Hepatic stellate cell (primary cell): ENCODE measurements at places on chromosomes 6 and 20.

GRCh38 chr6:2749969-2750600, 637 bp downstream of the MYLK4 start:
- no peak for DNase-seq

DNA sequence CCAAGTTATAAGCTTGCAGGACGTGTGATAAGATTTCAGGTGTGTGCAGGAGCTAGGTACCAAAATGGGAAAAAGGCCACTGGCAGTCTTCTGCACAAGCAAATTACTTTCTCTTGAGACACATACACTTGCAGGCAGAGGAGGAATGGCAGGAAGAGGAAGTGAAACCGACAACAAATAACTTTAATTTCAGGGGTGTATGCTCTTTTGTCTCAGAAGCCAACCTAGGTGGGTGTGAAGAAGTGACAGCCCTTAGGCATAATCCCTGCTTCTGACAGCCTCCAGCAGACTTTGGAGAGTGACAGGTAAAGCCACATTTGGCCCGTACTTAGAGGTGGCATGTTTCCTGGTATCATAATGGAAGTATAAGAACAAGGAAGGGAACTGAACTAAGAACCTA, 118.8 kb upstream of the TRAF3IP2 start:
- no peak for DNase-seq

DNA sequence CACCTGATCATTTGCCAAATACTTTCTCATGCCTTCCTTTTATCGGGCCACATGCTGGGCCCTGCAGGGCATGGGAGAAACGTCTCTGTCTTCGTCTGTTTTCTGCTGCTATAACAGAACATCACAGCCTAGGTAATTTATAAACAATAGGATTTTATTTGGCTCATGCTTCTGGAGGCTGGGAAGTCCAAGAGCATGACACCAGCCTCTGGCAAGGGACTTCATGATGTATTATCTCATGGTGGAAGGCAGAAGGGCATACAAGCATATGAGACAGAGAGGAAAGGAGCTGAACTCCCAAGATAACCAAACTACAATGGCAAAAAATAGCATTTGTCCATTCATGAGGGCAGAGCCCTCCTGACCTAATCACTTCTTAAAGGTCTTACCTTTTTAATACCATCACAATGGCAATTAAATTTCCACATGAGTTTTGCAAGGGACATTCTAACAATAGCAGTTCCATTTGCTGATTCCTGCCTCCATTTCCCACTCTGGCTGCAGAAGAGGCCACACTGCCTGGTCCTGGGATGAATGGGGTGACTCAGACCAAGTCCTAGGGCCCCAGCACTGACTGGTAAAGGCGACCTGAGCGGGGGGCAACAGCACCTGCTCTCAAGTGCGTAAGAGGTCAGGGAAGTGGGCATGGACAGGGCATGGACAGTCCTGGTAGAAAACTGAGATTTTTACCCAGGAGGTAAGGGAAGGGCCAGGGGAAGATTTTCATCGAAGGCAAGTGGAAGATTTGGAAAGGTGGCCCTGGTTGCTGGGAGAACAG, 5.1 kb upstream of the ZBP1 start:
- no peak for DNase-seq

- DNase-seq = no peak
These were observed 9.6 kb downstream of the ERGIC3 start for GRCh38 chr20:35551503-35551902.

DNA sequence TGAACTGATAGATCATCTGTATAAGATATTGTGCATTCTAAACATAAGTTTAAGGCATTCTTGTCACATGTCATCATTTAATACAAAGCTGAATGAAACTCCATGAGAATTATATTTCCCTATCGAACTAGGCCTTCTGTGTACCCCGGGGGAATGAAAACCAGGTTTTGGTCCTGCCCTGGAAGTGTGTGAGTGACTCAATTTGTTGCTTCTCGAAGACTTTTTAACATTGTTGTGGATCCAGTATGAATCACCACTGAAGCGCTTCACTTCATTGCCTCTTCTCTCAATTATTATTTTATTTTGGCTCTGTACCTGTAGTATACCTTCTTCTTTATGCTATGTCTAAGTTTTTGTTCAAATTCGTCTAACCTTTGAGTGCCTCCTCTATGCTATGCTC, 150.8 kb downstream of the GRIK2 start:
- no peak for DNase-seq

GRCh38 chr20:63577317-63577894, 3.4 kb upstream of the HELZ2 start:
- no peak for DNase-seq

GRCh38 chr20:62439218-62439617, 11.9 kb upstream of the RBBP8NL start:
- DNase-seq = no peak

DNA sequence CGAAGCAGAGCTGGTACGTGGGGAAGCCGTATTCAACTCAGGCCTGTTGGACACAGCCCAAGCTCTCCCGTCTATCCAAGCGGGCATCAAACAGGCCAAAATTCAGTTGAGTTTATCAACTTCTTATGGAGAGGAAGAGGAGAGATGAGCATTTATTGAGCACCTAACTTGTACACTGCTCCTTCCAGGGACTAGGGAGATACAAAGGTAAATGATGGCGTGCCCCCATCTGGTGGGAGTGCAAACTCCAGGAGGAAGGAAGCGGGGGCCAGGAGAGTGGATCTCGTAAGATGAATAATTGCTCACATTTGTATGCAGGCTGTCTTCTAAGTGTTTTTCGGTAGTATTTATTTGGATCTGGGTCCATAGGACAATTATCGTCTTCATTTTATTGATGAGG, 146.6 kb downstream of the SOBP start:
- no peak for DNase-seq

- DNase-seq = peak; percentile 9
These were observed 378.8 kb downstream of the QKI start for GRCh38 chr6:163793011-163793983.

- DNase-seq = no peak
These were observed 1026.6 kb downstream of the EYS start for GRCh38 chr6:64680446-64680845.

DNA sequence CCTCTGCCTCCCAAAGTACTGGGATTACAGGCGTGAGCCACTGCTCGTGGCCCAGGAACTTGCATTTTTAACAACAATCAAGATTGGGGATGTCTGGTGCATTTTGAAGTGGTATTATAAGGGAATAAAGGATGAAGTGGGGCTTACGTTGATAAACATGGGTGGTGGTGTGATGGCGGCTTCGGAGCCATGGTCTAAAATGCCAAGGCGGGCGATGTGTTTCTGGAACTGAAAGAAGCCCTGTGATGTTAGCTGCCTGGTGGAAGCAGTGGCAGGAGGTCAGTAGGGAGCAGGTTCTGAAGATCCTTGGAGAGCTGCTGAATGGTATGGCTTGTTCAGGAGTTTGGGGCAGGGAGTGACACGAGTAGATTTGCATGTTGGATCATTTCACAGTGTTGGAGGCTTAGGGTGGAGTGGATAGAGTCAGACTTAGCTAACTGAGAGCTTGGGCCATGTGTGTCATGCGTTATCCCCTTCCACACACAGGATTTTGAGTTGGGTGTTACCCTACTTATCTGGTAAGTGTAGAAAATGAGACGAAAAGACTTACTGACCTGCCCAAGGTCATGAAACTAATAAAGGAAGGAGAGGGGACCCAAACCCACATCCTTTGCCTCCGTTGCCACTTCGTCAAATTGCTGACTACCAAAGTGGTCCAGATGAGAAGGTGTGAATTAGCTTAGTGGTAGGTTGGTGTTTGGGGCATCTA, 1.5 kb downstream of the NELFCD start:
- DNase-seq = no peak

GRCh38 chr20:45444050-45444449, 25.5 kb upstream of the WFDC2 start:
- DNase-seq = no peak

- no peak for DNase-seq
These were observed 28.2 kb upstream of the FUCA2 start for GRCh38 chr6:143539734-143540133.

DNA sequence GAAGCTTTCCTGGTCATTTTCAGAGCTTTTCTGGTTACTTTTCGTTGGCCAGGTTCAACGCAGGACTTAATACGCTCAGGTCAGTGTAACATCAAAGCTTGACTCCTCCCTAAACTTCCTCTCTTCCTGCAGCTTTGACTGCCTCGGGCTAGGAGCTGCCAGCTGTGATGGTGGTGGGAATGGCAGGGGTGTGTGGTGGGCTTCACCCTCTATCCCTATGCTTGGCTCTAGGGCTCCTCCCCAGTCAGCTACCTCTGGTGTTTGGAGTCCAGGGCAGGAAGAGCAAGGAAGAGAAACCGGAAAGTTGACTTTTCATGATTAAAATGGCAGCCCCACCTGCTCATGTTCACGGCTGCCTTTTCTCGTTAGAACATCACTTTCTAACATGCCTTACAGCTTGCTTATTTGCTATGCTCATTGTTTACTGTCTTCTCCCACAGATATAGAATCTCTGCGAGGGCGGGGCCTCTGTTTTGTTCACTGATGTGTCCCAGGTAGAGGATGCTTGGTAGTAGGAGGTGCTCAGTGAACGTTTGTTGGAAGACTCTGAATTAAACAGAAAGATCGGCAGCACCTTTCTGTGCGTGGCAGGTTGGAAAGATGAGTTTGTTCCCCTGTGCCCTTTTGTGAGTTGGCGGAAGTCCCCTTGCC, 16.1 kb upstream of the PPP1R14C start:
- DNase-seq = no peak

DNA sequence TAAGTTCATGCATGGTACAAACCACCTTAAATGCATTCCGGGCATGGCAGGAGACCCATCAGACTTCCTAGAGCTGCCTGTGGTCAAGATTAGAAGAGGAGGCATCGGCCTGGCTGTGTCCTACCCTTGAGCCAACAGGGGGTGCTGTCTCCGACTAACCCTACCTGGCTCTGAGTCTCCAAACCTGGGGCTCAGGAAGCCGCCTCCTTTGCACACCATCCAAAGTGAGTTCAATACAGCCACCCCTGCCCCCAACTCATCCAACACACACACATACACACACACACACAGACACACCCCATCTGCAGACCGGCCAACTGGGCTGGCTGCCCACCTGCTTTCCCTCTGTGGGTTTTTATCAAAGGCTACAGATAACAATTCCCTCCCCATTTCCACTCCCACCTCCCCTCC, 77.0 kb downstream of the JPH2 start:
- no peak for DNase-seq

DNA sequence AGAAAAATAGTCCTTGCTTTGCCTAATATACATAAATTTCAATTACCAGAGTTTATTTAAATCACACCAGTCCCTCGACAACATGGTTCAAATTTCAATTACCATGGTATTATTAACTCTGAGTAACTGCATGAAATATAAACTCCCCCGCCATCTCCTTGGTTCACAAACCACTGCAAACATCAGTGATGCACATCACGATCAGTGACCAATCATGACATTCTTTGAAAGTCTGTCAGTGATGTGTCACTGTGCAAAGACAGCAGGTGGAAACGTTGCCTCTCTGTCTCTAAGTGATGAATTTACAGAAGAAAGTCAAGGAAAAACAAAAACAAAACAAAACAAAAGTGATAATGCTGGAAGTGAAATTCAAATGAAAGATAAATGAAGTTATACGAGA, 86.7 kb downstream of the TASP1 start:
- no peak for DNase-seq

DNA sequence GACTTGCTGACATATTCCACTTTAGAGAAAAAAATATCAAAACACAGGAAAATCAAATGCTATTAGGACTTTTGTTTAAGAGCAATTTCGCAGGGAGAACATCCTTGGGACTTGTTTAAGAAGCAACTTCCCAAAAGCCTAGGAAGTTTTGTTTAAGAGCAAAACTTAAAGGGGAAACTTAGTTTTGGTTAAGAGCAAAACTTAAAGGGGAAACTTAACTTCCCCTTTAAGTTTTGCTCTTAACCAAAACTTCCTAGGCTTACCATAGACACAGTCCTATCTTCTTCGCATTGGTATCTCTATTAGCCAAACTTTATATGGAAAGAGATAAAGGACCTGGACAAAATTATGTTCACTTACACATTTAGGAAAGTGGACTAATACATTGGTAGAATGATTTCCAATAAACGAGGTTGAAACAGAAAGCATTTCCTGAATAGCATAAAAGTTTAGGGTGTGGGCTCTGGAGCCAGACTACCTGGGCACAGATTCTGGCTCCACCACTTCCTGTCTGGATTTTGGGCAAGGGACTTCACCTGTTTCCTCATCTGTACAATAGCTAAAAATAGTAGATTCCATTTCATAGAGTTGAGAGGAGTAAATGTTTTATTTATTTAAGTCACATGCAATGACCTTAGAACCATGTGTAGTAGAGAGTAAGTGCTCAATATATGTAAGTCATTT, 15.7 kb downstream of the PAQR8 start:
- DNase-seq = no peak

DNA sequence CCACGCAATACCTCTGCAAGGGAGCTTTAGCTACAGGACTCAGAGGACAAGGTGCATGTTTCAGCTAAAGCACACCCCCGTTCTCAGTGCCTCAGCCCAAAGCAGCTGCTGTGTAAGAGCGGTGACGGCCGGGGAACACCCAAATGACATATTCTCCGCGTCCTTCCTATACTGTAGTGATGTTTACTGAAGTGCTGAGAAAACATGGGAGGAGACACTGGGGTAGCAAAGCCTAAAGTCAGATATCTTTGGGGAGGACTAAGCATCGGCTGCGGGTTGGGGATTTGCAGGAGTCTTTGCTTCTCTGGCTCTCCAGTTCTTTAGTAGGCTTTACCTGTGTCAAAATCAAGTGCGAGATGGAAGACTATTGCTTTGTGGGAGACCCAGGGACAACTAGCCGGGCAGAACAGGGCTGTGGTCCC, 1.7 kb downstream of the SLC22A23 start:
- no peak for DNase-seq

GRCh38 chr6:161891542-161891941, 617.7 kb upstream of the AGPAT4 start:
- DNase-seq = no peak

GRCh38 chr20:2006452-2007361, 12.8 kb upstream of the PDYN start:
- DNase-seq = no peak

DNA sequence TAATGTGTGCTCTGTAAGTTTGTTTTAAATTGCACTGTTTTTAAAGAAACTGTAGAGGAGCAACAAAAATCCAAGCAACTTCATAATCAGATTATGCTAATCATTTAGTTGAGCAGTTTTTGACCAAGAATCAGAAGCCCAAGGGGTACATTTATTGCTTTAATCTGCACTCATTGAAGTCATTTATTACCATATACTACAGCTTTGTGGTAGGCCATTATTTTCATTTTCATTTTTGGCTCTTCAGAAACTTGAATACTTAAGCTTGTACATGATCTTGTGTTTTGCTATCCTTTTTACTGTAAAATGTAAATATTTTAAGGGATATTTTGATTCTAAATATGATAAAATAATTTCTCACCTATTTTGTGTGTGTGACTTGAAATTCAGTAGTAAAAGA, 78.5 kb downstream of the PHF3 start:
- no peak for DNase-seq

- no peak for DNase-seq
These were observed 96.9 kb upstream of the NT5E start for GRCh38 chr6:85353012-85353411.

- DNase-seq = peak; percentile 83
These were observed 287.6 kb downstream of the ESR1 start for GRCh38 chr6:152094992-152095592.

- no peak for DNase-seq
These were observed 30.1 kb upstream of the TGM6 start for GRCh38 chr20:2350606-2351005.
